ENCODE measurements at places on chromosomes 1 and 21. TPM values are rescaled to one million over a fixed set of nuclear protein-coding genes. Genes with fewer than 3 reads are reported as not detected.

Gene LCE3E
- total RNA-seq: not detected

Gene SPATA17
- 1.8 TPM for total RNA-seq

Gene PTPRU
- total RNA-seq: 87.2 TPM

Gene WDR64
- total RNA-seq: not detected

Gene ESPN
- total RNA-seq: 4.3 TPM

Gene FAM151A
- total RNA-seq: not detected

Gene CLCA2
- total RNA-seq: not detected

Gene G0S2
- 50.8 TPM for total RNA-seq

Gene PRDM15
- total RNA-seq: 5.3 TPM

Gene TCEANC2
- 11.5 TPM for total RNA-seq

Gene PTGER3
- 4.9 TPM for total RNA-seq

Gene SPRR2B
- not detected for total RNA-seq

Gene HOOK1
- 11.1 TPM for total RNA-seq

Gene CR2
- 0.34 TPM for total RNA-seq

Gene RIIAD1
- 20.7 TPM for total RNA-seq

Gene CDK18
- 78.4 TPM for total RNA-seq

Gene CRNN
- total RNA-seq: not detected

Gene MANEAL
- total RNA-seq: 3.7 TPM

Gene COL16A1
- total RNA-seq: 30.2 TPM

Gene TAGLN2
- 647 TPM for total RNA-seq

Gene CROCC
- total RNA-seq: 26.1 TPM

Gene RIMKLA
- 8.1 TPM for total RNA-seq

Gene IGSF5
- not detected for total RNA-seq

Gene CACHD1
- total RNA-seq: 7.3 TPM

Gene MYOG
- not detected for total RNA-seq

Gene BTBD8
- 4.0 TPM for total RNA-seq

Gene RIPK4
- 6.3 TPM for total RNA-seq

Gene KIRREL1
- 27.2 TPM for total RNA-seq

Gene SPRR1A
- total RNA-seq: not detected

Gene OR2G6
- not detected for total RNA-seq

Gene DMBX1
- not detected for total RNA-seq

Gene RORC
- 46.2 TPM for total RNA-seq

Gene RGS8
- not detected for total RNA-seq

Gene RIMS3
- 3.6 TPM for total RNA-seq

All from upper lobe of left lung (tissue), 6 donors.